SK-N-SH treated with all-trans-retinoic acid at 6 μM for 48 hours (cell line): ENCODE measurements at places on chromosomes 16 and 17.

DNA sequence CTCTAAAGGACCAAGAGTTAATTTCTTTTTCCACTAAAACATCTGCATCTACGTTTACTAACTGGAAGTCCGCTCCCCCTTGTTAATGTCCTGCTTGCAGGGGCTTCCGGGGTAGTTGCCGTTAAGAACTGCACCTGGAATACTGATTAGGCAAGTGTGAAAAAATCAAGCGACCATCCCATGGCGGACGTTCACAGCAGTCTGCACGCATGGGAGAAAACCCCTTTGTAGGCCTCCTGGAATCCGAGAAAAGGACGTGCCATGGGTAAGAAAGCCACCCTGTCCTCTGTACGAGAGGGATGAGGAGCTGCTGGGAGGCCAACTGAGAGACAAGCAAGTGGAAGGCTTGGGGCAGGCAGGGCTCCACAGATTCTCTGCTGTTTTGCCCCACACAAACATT is 14.9 kb downstream of the SNN start:
- ATAC-seq: no peak

- ATAC-seq: no peak
Measured at GRCh38 chr17:68176718-68177117, 71.1 kb upstream of the AMZ2 start.

DNA sequence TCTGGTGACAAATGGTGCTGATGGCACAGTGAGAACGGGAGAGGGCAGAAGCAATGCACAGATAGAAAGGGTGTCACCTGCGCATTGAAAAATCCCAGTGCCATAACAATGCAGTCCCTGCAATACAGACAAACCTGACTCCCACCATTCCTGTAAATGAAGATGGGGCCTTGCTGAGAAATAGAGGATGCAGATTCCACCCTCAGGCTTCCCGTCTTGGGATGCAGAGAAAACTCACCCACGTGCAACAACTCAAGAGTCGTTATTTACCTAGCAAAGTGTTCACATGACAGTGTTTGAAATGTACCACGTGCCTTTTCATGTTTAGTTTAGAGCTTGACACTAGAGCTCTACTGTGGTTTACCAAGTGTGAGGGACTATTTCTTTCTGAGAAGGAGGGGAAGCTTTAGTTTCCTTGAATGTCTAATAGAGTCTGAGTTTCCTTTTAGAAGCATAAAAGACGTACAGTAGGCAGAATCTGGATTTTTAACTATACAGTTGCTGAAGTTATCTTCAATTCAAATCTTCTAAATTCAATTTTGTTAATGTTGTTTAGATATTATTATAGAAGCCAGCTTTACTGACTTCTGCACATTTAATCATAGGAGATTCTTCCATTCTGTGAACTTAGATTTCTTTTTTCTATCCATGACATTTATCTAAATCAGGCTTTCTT is 35.6 kb downstream of the WWOX start:
- ATAC-seq: no peak

DNA sequence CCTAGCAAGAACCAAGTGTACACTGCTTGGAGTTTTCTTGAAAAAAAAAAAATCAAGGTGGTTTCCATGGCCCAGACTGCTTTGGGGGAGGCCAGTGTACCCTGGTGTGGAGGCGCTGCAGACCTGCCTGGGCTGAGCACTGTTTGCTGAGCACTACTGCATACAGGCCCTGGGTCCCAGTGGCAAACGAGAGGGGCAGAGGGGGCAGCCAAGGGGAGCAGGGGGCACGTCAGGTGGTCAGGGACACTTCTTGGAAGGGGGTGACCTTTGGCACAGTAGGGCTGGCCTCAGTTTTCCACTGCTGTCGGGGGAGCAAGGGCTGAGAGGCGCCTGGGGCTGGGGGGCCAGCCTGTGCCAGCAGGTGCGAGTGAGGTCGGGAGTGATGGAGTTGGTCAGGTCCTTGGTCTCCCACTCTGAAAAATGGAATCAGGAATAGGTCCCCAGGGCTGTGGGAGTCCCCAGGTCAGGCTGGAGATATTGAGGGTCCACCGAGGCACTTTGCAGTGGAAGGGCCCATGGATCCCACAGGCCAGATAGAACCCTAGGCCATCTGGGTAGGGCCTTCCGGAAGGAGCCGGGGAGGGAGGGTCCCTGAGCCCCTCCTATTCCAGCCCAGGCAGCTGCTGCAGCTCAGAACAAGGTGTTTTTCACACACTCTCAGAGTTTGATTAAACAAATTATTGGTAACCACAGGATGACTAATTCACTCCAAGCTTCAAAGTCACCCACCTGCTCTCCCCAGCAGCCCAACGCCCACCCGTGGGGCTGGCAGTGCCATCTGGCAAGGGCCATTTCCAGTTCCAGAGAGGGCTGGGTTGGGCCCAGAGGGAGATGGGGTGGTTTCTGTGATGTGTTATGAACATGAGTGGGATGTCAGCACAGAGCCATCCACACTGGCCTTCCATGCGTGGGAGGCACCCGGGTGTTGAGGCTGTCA is 3.5 kb downstream of the ZFPM1 start:
- no peak for ATAC-seq

- ATAC-seq: no peak
Measured at GRCh38 chr17:46737326-46737725, 81.2 kb downstream of the WNT3 start.

DNA sequence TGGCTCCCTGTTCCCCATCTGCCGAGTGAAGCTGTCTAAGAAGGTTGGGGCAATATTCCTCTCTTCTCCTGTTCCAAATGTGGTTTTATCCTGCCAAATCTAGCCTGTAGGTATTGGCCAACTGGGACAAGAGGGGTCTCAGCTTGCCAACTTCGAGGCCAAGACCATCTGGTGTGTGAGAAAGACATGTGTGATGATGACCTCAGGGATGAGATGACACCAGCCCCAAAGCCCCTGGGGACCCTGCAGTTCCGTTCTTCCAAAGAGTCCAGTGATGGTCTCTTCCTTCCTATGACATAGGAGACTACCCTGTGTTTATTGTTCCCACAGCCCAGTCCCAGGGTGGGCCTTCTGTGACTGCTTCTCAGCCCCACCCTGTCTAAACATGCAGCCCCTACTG is 34.8 kb upstream of the ADAMTS18 start:
- ATAC-seq: no peak

GRCh38 chr17:62968445-62968923 is 2.4 kb downstream of the TANC2 start:
- ATAC-seq: peak; percentile 87

- ATAC-seq: no peak
Measured at GRCh38 chr17:39737760-39738567, at the start of gene GRB7. TSS of gene GRB7 (plus strand) at chr17:39737938. CDS start at chr17:39742302, 4,364 bp downstream.

DNA sequence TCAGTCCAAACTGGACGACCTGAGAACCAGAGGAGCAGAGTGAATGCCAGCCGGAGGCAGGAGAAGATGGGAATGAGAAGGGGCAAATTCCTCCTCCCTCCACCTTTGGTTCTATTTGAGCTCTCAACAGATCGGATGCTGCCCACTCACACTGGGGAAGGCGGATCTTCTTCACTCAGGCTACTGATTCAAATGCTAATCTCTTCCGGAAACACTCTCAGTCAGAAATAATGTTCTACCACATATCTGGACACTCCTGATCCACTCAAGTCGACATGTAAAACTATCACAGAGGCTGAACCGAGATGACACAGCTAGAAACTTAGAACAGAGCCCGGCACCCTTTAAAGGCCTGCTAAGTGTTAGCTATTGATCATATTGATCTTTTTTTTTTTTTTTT is 57.4 kb upstream of the GRIN2A start:
- no peak for ATAC-seq

DNA sequence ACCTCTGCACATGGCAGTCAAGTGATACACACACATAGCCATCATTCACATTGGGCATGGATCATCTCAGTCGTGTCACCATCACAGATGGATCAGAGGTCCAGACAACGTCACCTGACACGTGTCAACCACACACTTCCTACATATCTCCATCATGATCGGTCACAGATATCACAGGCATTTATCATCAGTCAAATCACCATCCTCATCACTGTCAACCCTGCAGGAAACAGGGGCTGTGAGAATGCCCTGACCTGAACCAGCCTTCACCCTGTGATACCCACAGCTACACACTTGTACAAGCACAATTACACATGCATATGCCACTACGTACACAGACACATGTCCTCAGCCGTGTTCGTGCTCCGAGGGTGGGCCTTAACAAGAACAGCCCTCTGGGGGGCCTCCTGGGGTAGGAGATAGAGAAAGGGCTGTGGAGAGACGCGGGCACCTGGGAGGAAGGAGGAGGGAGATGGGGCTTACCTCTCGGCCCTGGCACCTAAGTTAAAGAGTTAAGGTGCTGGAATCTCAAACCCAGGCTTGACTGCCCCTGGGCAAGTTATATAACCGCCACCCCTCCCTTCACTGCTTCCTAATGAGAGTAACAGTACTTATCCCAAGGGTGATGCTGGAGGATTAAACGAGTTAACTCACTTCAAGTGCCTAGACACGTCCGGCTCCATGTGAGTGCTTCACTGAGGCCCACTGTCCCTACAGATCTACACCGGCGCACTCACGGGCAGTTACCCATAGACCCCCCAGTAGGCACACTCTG is 1.1 kb downstream of the SLC12A4 start:
- peak; percentile 7 for ATAC-seq

GRCh38 chr17:74759243-74759801 is 10.9 kb downstream of the NHERF1 start:
- ATAC-seq: peak; percentile 15

DNA sequence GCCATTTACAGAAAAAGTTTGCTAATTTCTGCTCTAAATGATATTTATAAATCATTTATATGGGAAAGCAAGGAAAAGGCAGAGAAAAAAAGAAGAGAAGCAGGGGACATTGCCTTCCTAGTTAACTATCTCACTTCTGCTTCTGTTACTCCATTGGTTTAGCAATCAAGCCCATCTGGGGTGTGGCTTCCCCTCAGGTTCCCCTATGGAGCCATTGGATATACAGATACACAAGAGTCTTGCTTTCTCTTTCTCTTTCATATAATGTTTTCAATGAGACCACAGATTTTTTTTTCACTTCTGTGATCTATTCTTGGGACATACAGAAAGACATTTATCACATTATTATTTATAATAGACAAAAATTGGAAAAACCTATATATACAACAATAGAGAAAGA is 105.6 kb upstream of the TOM1L1 start:
- no peak for ATAC-seq

- no peak; the same call in 2 of the 3 replicates for ATAC-seq
Measured at GRCh38 chr17:14321476-14321949, 20.6 kb downstream of the HS3ST3B1 start.

DNA sequence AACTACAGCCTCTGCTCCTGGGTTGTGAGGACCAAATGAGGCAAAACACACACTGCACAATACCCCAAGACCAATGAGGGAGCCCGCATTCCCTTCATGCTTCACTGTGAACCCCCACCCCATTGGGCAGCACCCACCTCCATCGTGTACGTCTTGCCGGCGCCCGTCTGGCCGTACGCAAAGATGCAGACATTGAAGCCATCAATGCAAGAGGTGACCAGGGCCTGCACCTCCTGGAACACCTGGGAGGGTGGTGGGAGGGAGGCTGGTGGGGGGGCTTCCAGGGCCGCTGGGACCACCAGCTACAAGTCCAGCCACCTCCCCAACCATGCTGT is 28.4 kb downstream of the KATNB1 start:
- no peak for ATAC-seq

GRCh38 chr16:85081038-85081437 is 31.2 kb downstream of the CIBAR2 start:
- no peak for ATAC-seq

GRCh38 chr16:20611975-20612481 is 35.9 kb upstream of the ACSM2B start:
- no peak for ATAC-seq

GRCh38 chr16:56108056-56108471 is 83.2 kb upstream of the GNAO1 start:
- no peak for ATAC-seq

DNA sequence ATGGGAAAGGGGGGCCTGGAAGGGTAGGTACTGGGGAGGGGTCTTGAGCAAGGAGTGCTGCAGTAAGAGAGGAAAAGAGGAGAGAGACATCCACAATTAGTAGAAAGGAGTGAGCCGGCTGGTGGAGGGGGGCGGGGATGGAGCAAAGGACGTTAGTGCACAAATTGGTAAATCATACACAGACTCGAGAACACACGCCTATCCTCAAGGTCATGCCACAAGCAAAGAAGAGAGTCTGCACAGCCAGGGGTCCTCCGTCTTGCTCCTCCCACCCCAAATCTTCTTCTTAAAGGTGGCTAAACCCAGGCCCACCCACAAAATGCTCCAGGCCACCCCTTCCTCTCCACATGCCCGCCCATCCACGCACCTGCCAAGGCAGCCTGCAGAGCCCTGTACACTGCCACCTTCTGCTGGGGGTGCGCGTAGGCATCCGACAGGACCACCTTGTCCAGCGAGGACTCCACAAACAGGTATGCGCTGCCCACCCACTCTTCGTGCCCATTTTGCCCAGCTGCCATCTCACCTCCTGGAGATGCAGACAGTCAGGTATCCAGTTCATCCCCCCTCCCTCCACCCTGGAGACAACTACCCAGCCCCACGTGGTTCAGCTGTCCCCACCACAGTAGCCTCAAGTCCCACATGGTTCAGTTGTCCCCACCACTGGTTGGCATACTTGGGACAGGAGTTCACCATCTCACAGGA is 3.4 kb downstream of the TRADD start:
- ATAC-seq: no peak

DNA sequence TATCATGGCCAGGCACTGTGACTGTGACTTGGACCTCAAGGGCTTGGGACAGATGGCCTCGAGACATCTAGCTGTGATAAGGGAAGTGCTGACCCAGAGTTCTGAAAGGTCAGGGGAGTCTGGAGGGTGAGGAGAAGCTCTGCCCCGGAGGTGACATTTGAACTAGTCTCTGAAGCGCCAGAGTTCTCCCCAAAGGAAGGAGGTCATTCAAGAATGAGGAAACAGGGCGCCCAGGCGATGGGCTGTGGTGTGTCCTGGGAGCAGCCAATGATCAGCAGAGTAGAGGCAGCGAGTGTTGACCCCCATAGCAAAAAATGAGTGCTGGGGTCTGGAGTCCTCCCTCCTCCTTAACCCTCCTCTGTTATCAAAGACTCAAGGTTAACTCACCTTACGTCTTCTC is 4.9 kb downstream of the STARD3 start:
- ATAC-seq: no peak

DNA sequence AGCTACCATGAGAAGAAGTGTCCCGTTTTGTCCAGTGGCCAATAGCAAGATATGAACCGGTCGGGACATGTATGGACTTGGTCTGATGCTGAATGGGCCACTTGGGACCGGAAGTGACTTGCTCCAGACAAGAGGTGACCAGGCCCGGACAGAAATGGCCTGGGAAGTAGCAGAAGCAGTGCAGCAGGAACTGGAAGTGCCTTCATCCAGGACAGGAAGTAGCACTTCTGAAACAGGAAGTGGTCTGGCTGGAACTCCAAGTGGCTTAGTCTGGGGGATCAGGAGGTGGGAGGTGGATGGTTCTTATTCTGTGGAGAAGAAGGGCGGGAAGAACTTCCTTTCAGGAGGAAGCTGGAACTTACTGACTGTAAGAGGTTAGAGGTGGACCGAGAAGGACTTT is 5.3 kb downstream of the EFNB3 start:
- ATAC-seq: no peak

- peak; percentile 36; the same call in 1 of the 3 replicates for ATAC-seq
Measured at GRCh38 chr17:69061721-69062556, 1.2 kb upstream of the ABCA9 start.
